ENCODE measurements at places on chromosomes 2 and 18. TPM values are rescaled to one million over a fixed set of nuclear protein-coding genes. Genes with fewer than 3 reads are reported as not detected.

Gene ERBB4
- not detected for total RNA-seq

Gene TMEM169
- 0.18 TPM for total RNA-seq

Gene SP140
- 0.45 TPM for total RNA-seq

Gene UPP2
- total RNA-seq, result not detected

Gene SLC4A3
- 3.8 TPM for total RNA-seq

Gene WDPCP
- total RNA-seq, result 3.9 TPM

Gene ACMSD
- not detected for total RNA-seq

Gene THOC1
- 17.3 TPM for total RNA-seq

Gene COPS7B
- total RNA-seq, result 40.1 TPM

Gene GRB14
- total RNA-seq, result 6.5 TPM

Gene MC4R
- total RNA-seq, result not detected

Gene RAX
- total RNA-seq, result not detected

Gene FLACC1
- 0.18 TPM for total RNA-seq

Gene SALL3
- total RNA-seq, result not detected

Gene UGT1A3
- not detected for total RNA-seq

Gene STPG4
- total RNA-seq, result not detected

Gene WDR12
- total RNA-seq, result 81.5 TPM

Gene SAG
- not detected for total RNA-seq

Gene TXNDC2
- 0.10 TPM for total RNA-seq

Gene PAIP2B
- 0.35 TPM for total RNA-seq

Gene PARD6G
- 2.8 TPM for total RNA-seq

Gene ABCG5
- total RNA-seq, result not detected

Gene SERPINB13
- total RNA-seq, result not detected

Gene OTOS
- not detected for total RNA-seq

Gene MARCHF4
- total RNA-seq, result 45.6 TPM

Gene INO80B
- 55.7 TPM for total RNA-seq

Gene SOCS6
- total RNA-seq, result 32.6 TPM

Gene IGFBP2
- total RNA-seq, result 88.0 TPM

Gene KCNS3
- total RNA-seq, result 1.5 TPM

Gene CCDC74B
- total RNA-seq, result 4.4 TPM

Gene SPATA3
- total RNA-seq, result not detected

Gene KIAA2012
- total RNA-seq, result not detected

Gene C2orf72
- total RNA-seq, result 7.9 TPM

Gene C1QL2
- 0.06 TPM for total RNA-seq

Gene IL18R1
- total RNA-seq, result 1.0 TPM

Gene EIPR1
- total RNA-seq, result 41.9 TPM

Gene LONRF2
- 2.5 TPM for total RNA-seq
